Stimulated activated CD4-positive, alpha-beta T cell treated with anti-CD3 and anti-CD28 coated beads, Interleukin-1b, Interleukin-23, amount 100 ng/mL, for 4 hours (primary cell): ENCODE measurements at places on chromosomes 11 and 22.
A peak's percentile ranks its signal among the peaks of the same experiment; 100 is the strongest.

DNA sequence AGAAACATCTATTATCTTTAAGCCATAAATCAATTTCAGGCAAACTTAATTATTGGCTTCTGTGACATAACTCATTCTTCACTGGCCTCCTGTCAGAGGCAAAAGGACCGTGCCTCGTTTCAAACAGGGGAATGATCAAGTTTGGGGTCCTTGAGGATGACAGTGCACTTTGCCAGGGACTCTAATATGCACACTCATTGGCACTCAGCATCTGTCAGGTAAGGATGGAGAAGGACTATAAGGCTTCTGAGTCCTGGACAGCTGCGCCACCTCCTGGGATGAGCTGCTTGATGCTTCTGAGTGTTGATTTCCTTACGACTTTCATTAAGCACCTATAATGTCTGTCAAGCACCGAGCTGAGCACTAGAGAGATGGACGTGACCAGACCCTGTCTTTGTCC lies 20.2 kb downstream of the BPIFC start:
- no peak for DNase-seq

DNA sequence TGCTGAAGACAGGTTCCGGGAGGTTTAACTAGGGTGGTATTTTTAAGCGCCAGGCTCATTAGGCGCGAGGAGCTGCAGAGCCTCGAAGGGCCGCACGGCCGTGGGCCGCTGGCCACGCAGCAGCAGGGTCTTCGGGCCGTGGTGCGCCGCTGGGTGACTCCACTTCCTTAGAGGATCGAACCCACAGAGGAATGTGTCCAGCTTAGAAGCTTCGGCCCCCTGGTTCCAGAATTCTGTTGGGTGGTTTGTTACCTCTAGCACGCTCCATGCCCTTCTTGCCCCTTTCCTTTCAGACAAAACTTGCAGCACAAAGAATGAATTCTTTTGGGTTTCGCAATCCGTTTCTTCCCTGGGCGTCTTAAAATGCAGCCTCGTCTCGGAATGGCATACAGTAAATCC lies 773 bp upstream of the PATL1 start:
- no peak for DNase-seq

DNA sequence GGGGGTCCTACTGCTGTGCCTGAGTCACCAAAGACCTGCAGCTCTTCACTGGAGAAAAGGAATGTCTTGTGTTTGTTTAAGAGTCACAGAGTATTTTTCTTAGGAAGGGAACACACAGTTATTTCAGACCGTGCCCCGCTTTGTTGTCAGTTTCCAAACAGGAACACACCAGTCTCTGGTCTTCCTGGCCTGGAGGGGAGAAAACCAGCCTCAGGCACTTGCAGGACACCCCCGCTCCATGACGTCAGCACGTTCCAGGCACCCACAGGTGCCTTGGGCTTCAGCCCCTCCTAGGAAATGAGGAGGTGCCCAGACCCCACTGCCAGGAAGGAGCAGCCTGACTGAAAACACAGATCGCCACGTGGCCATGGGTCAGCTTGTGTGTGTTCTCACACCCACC lies 5.4 kb downstream of the DEAF1 start:
- no peak for DNase-seq

DNA sequence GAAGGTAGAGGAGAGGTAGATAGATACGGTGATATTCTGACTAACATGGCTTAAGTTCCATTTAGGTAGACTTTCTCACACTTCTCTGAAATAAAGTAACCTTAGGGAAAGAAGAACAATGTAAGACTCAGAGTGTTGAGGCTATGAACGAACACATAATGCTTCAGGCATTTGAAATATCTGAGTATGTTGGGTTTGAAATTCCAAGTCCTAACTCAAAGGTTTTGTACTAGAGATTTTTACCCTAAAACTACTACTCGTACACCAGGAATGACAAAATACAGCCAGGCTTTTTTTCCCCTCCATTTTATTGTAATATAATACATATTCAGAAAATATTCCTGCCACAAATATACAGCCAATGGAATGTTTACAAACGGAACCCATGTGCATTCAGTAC lies 592.6 kb downstream of the ETS1 start:
- DNase-seq: no peak

DNA sequence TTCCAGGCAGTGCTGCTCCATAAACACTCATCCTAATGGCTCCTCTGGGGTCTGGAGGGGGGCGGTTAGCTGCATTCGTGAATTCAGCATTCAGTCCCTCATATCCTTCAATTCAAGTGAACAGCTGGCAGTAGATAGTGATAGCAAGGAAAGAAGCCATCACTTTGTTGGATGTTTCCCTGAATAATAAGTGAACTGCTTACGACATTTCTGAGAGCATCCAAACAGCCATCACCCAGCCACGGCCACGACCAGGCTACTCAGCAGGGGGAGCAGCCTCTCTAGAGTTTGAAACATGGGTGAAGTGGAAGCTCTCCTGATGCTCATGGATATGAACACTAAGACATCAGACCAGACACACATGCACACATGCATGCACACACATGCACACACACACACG lies 163.6 kb downstream of the NTM start:
- DNase-seq: no peak

DNA sequence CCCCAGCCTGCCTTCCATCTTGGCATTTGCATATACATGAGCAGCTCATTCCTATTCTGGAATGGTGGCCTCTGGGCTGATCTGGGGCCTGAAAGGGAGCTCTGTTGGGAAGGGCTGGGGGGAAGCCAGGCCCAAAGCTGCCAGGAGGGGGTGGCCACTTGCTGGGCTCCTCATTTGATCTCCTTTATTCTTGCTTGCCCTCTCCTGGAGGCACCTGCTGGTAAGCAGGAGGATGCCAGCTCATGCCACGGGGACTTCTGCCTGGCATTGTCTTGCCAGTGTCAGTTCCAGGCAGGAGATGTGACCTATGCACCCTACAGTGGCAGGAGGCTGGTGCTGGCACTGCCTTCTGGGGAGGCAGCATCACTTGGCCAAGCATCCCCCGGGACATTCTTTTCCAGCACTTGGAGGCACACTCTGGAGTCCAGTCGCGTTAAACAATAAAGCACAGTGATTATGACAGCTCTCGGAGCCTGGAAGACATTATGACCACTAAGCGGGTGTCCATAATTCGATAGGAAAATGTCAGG lies 128.3 kb downstream of the NTM start:
- DNase-seq: no peak

GRCh38 chr11:116691771-116692177 lies 81.0 kb downstream of the BUD13 start:
- peak; percentile 44 for DNase-seq

DNA sequence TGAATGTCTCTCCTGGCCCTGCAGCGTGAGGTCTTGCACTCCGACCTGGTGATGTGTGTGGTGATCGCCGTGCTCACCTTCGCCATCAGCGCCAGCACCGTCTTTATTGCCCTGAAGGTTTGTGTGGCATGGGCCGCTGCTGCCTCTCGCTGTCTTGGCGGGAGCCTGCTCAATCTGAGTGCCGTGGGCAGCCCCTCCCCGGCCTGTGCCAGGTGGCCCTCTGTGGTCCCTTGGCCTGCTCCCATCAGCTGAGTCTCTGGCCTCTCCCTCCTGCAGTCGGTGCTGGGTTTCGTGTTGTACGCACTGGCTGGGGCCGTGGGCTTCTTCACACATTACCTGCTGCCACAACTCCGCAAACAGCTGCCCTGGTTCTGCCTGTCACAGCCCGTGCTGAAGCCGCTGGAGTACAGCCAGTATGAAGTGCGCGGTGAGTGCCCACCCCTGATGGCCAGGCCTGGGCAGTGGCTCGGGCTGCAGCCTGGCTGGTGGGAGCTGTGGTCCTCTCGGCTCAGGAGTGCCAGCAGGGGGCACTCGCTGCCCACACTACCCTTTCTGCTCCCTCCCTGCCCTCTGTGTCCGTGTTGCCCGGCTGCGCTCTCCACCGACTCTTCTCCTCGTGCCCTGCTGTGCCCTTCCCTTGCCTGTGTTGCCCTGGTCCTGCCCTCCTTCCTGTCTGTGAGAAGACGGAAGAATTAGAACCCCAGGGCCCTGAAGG lies 10.2 kb downstream of the PCNX3 start:
- peak; percentile 32 for DNase-seq

DNA sequence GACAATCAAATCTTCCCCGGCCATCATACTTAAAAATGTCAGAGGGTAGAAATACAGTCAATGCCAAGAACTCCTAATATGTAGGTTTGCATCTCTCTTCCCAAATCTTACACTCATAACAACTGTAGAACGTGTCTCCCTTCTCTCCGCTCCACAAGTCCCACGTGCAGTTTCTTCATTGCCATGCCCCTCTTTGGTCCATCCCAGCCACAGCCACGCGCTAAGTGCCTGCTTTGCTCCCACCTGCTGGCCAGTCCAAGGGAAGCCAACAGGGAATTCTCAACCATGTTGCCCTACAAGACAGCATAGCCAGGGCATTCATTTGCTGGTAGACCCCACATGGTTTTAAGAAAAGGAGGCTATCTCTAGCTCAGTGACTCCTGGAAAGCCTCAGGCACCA lies 420.6 kb upstream of the ISX start:
- no peak for DNase-seq

DNA sequence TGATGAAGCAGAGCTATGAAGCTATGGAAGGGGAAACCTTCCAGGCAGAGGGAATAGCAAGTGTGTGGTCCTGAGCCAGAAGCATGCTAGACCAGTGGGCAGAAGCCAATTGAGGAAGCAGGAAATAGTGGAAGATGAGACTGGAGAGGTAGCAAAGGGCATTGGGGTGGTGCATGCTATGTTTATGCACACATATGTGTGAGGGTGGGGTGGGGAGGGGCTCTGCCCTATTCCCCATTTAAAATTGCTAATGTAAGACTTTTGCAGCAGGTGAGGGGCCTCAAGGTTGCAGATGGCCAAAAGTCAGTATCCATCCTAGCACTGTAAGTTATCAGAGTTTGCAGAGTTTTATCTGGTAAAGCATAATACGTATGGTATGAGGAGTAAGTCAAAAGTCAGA lies 626.6 kb upstream of the KIRREL3 start:
- no peak for DNase-seq

- no peak for DNase-seq
These were observed 26.0 kb downstream of the PPIL2 start for GRCh38 chr22:21691816-21692215.

DNA sequence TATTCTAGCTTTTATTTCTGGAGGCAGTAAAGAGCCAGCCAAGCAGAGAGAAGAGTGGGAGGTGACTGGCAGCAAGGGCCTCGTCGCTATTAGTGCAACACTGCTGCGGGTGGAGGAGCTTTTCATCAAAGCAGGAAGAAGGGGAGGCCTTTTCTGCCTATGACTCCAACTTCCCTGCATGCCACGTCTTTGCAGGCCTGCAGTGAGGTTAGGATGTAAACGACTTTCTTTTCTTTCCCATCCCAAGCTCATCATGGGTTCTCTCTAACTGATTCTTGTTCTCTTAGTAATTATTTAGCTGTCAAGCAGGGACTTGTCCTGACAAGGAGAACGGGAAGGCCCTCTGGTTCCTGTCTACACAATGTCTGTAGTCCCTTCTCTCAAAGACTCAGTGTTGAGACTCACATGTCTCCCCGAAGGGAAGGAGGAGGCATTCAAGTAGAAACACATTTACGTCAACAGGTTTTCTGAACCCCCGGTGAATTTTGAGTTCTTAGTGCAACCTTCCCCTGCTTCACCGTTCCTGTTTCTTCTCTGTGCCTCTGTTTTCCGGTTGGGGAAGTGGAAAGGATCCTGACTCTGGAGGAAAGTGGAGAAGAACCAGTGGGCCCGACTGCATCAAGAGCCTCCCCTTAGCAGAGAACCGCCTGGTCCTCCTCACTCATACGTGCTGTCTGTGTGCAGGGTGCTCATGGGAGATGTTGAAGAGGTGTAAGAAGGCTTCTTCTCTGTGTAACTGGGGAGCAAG lies 56.9 kb downstream of the PACS1 start:
- peak; percentile 29 for DNase-seq

- DNase-seq: no peak
These were observed 552.8 kb upstream of the CADM1 start for GRCh38 chr11:116057000-116057399.

- no peak for DNase-seq
These were observed 390.4 kb downstream of the INSC start for GRCh38 chr11:15505155-15505554.

DNA sequence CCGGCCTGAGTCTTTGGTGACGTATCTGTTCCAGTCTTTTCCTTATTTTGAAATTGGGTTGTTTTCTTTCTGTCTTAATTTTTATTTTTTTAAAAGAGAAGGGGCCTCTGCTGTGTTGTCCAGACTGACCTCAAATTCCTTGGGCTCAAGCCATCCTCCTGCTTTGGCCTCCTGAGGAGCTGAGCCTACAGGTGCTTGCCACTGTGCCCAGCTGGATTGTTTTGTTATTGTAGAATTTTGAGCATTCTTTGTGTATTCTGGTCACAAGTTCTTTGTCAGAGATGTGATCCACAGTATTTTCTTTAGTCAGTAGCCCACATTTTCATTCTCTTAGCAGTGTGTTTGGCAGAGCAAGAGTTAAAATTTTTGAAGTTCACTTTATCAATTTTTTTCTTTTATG lies 100.1 kb downstream of the ATXN10 start:
- no peak for DNase-seq

DNA sequence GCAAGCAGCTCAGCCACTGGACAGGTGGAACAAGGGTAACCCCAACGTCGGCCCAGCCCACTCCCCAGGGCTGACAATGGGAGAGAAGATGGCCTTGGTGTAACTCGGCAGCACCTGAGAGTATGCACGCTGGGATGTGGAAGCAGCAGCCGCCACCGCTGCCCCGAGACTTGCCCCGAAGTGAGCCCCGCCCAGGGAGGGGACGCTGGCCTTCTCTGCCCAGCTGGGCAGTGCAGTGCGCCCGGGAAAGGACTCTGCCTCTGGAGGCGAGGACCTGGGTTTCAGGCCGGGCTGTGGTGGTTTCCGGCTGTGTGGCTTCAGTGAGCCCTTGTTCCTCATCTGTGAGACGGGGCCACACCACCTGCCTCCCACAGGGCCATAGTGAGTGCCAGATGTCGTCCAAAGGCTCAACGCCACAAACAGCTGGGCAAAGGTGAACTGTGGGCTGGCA lies 8.6 kb upstream of the POLDIP3 start:
- DNase-seq: no peak

DNA sequence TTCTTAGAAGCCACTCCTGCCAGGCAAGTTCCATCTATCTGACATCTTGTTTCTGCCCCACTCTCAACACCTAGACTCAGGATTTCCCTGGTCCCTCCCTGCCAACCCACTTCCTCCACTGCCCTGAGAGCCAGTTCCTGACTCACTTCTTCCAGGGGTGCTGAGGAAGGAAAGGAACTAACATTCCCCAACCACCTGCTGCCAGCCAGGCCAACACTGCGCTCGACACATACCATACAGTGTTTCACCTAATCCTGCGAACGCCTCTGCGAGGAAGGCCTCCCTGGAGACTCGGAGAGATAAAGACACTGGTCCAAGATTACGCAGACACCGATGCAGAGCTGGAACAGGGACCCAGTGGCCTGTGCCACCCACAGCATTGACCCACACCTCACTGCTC lies 40.2 kb downstream of the MICAL3 start:
- no peak for DNase-seq

GRCh38 chr11:117073539-117073938 lies 24.7 kb downstream of the SIK3 start:
- no peak for DNase-seq

GRCh38 chr22:40950962-40951794 lies at the start of gene RBX1:
Gene RBX1, plus strand, starts transcription at chr22:40951378. Its CDS starts 21 bp downstream, at chr22:40951399.
- DNase-seq: peak; percentile 98

- peak; percentile 51 for DNase-seq
These were observed 37.6 kb downstream of the ZNF195 start for GRCh38 chr11:3341298-3341697.
